ENCODE measurements at places on chromosomes 11 and 22. TPM values are rescaled to one million over a fixed set of nuclear protein-coding genes. Genes with fewer than 3 reads are reported as not detected.

Gene MYRF
- total RNA-seq, result 1.5 TPM

Gene MS4A6E
- total RNA-seq, result not detected

Gene SERPING1
- 347 TPM for total RNA-seq

Gene ART1
- not detected for total RNA-seq

Gene PITPNB
- 72.5 TPM for total RNA-seq

- DNase-seq, result no peak
- no peak overlapping the region for H3K4me3 ChIP-seq
- H3K36me3 ChIP-seq, result no peaks in the 10 kb centered on the region
- H3K4me1 ChIP-seq, result no peaks in the 10 kb centered on the region
- no peak overlapping the region for H3K27ac ChIP-seq
- H3K27me3 ChIP-seq, result no peaks in the 10 kb centered on the region
These were observed 65.5 kb upstream of the CHORDC1 start for GRCh38 chr11:90288212-90288821.

DNA sequence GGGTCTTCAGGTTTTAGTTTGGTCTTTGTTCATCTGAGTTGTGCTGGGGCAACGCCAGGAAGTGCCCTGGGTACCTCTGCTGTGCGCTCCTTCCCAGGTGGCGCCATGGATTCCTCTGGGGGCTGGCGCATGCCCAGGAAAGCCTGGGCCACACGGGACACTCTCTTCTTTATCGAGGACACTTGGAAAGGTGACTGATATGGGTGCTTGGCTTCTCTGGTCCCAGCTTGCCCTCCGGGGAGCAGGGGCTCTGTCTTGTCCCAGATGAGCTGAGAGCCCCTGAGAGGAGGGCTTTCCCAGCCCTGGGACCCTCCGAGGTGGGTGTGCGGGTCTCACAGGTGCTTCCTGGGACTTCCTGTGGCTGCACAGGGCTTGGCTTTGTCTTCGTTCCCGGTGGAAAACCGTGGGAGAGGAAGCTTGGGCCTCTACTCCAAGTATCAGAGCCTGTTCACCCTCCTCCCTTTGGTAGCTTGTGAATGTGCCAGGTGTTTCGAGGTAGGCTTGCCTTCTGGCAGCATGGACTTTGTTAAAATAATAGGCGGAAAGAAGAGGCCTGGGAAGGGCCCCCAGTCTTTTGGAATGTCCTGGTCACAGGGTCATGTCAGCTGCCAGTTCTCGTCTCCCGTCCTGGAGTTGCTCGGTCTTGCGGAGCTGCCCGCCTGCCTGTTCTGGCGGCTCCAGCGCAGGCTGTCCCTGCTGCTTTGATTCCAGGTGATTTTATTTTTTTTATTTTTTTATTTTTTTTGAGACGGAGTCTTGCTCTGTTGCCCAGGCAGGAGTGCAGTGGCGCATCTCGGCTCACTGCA lies 10.1 kb upstream of the NEAT1 start:
- H3K4me1 ChIP-seq, result peaks cover 22% of the 10 kb centered on the region
- peaks cover 14% of the 10 kb centered on the region for H3K27me3 ChIP-seq
- peak overlapping the region; percentile 62 for H3K4me3 ChIP-seq
- H3K36me3 ChIP-seq, result peaks cover 26% of the 10 kb centered on the region

- no peak overlapping the region for H3K4me3 ChIP-seq
- no peak overlapping the region for H3K27ac ChIP-seq
- DNase-seq, result no peak
- H3K27me3 ChIP-seq, result no peaks in the 10 kb centered on the region
These were observed 548.0 kb downstream of the ETS1 start for GRCh38 chr11:128039140-128040021.

DNA sequence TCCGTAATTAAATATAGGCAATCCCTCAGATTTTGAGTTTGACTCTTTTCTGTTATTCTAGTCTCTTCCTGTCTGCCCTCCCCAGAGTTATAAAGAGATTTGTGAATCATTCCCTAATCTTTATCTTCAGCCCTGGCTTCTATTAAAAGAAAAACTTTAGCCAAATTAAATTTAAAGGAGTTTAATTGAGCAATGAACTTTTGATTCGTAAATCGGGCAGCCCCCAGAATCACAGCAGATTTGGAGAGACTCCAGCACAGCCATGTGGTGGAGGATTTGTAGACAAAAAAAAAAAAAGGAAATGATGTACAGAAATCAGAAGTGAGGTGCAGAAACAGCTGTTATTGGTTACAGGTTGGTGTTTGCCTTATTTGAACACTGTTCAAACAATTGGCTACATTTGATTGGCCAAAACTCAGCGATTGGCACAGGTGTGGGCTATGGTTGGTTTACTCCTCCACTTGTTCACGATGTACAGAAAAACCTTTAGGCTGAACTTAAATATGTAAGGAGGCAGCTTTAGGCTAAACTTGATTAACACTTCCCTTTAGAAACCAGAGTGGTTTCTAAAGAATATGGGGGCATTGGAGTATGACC lies 2.3 kb upstream of the ALKBH8 start:
- no peak overlapping the region for H3K4me3 ChIP-seq
- H3K4me1 ChIP-seq, result peaks cover 16% of the 10 kb centered on the region

GRCh38 chr11:2766166-2766565 lies 66.4 kb upstream of the KCNQ1OT1 start:
- no peak overlapping the region for H3K4me3 ChIP-seq
- H3K4me1 ChIP-seq, result peaks cover 18% of the 10 kb centered on the region
- H3K36me3 ChIP-seq, result peaks cover 5% of the 10 kb centered on the region
- DNase-seq, result peak; percentile 1
- H3K27me3 ChIP-seq, result peaks cover 10% of the 10 kb centered on the region
- H3K27ac ChIP-seq, result no peak overlapping the region

DNA sequence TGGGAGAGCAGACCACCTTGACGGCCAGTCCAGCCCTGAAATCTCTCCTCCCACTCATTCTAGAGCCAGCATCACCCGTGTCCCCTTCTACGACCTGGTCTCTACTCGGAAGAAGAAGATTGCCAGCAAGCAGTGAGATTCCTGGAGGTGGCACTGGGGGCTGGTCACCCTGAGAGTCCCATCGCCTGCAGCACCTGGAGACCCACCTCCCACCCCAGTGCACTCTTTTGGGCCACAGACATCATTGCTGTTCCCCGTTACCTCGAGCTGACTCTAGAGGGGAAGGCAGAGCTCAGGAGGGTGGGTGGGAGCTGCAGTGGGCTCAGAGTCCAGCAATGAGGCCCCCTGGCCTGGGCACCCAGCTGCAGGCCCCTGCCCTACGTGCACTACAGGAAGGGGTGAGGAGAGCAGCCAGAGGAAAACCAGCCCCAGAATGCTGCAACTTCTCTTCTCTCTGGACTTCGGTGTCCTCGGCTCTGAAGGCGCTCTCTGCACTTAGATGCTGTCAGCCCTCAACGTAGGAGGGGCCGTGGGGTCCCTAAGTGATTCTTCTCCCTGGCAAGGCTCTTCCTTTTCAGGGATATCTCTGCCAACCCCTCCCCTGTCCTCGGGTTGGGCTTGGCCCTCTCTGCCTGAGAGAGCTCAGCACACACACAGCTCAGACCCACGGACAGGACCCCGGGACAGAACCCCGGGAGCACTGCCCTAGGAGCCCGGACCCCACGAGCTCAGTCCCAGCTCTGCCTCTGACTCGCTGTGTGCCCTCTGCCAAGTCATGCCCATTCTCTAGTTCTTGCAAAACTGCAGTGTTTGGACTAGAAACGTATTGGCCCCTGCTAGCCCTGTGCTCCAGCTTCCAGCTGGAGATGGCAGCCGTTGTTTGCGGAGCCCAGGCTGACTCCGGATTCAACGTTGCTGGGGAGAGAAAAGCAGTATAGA lies 31.3 kb downstream of the CYTH4 start:
- peaks cover 4% of the 10 kb centered on the region for H3K27me3 ChIP-seq
- H3K4me1 ChIP-seq, result peaks cover 6% of the 10 kb centered on the region
- H3K4me3 ChIP-seq, result no peak overlapping the region

- H3K36me3 ChIP-seq, result no peaks in the 10 kb centered on the region
- H3K27ac ChIP-seq, result no peak overlapping the region
- H3K27me3 ChIP-seq, result no peaks in the 10 kb centered on the region
- H3K4me1 ChIP-seq, result peaks cover 8% of the 10 kb centered on the region
These were observed 75.3 kb downstream of the ARFGAP2 start for GRCh38 chr11:47101406-47101805.

DNA sequence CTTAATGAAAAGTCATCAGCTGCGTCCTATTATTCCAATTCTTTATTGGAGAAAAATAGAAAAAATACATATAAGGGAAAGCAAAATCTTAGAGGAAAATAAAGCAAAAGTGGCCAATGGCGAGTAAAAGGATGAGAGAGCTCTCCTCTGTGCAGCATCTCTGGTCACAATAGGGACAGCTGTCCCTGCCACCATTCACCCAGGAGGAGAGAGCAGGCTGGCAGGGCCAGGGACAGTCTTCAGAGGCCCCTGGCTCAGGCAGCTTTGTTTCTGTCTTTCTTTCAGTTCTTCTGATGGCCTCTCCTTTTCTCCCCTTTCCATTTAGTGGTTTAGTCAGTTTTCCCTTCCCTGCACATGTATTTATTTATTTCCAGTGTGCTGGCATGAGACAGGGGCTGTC lies 941.3 kb downstream of the NTM start:
- no peaks in the 10 kb centered on the region for H3K27me3 ChIP-seq
- no peak overlapping the region for H3K27ac ChIP-seq
- no peak for DNase-seq
- no peaks in the 10 kb centered on the region for H3K36me3 ChIP-seq
- H3K4me1 ChIP-seq, result peaks cover 15% of the 10 kb centered on the region
- H3K4me3 ChIP-seq, result no peak overlapping the region

GRCh38 chr11:16454289-16454863 lies 98.0 kb upstream of the SOX6 start:
- no peak overlapping the region for H3K27ac ChIP-seq
- H3K36me3 ChIP-seq, result no peaks in the 10 kb centered on the region
- DNase-seq, result no peak
- no peak overlapping the region for H3K4me3 ChIP-seq
